GM12864 (cell line): ENCODE measurements at places on chromosomes 4 and X.

DNA sequence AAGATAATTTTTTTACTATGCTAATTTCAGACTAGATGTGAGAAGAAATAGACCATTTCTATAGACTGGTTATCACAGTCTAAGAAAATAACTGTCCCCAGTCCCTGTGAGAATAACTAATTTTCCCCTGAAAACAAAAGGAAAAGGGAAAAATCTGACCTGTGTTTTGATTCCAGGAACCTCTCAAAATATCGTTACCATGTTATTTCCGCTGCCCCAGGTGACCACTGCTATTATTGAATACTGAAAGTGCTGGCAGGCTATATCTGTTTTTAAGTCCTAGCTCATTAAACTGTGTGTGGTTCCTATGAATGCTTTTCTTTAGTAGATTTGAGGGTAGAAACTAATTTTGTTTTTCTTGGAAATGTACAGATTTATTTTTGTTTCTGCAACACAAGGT lies 83.6 kb downstream of the GAB1 start:
- no peak for DNase-seq

DNA sequence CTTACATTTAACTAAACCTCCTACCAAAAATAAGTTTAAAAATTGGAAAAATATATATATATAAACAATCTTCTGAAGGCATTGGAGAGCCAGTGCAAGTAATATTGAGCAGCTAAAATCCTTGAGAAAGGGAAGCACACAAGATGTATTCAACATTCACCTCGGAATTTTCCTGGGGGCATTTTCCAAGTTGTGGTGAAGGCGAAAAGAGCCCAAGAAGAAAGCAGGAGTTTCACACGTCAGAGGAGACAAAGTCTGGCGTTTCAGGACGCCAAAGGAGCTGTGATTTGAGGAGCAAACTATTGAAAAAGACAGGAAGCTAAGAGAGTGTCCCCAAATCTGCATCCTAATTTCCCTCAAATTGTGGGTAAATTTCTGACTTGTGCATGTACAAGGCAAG lies 9.1 kb upstream of the GASK1B start:
- no peak for DNase-seq

GRCh38 chr4:8726344-8726851 lies 133.8 kb downstream of the CPZ start:
- DNase-seq: no peak

DNA sequence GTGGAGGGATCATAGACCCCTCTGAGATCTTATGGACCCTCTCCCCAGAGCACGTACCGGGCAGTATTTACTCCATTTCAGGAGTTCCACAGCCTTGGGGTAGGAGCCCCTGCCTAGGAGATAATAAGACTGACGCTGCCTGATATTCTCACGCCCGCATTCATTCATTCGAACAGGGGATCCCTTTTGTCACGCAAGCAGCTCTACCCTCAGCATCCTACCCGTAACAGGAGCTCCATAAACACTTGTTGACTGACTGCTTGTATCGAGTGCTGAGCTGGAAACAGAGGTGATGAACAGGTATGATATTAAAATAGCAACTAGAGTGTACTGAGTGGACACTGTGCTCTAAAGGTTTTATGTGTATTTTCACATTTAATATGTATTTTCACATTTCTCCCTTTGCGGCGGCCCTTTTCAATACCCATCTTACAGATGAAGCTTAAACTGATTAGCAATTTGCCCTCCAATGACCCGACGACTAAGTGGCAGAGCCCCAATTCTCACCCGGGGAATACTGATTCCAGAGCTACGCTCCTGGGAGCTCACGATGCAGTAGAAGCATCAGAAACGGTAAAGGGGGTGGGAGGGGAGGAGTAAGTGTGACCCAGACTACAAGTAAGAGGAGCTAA lies 888 bp downstream of the RAB28 start:
- no peak for DNase-seq

DNA sequence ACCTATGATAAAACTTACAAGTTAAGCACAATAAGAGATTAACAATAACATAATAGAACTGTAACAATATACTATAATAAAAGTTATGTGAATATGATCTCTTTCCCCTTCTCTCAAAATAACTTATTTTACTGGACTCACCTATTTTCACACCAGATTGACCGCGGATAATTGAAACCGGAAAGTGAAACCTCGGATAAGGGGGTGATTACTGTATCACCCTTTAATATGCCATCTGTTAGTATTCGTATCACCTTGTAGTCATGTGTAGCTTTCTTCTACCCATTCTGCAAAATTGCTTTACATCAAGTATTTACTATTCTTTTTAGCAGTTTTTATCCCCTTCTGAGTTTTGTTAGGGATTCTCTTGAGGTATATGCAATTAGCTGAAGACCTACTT lies 1.8 kb downstream of the SPCS3 start:
- DNase-seq: no peak

DNA sequence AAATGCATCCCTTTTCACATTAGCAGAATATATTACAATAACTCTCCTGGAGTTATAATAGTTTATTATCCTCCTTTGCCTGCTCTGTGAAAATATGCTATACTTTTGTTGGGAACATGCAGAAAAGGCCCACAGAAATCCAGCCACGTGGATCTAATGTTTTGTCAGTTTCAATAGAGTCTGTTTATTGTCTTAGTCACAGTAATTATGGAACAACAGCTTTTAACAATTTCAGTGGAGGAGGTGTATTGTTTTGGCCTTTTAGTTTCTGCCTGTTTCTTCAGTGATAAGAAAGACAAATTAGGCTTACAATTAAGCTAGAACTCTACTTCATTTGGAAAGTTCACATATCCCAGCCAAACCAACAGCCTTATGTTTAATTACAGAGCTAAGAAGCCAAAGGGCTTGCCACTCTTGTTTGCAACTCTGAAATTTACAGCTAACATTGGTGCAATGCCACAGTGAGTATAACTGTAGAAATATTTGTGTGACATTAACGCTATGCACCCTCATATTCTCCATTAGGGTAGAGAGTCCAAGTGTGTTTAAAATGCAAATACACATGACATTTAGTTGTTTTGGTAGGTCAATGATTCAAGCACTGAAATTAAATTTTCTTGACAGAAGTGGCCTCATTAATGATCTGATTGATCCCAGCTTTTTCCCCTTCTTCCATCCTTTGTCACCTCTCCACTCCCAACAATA lies 175.8 kb downstream of the USP46 start:
- DNase-seq: no peak

DNA sequence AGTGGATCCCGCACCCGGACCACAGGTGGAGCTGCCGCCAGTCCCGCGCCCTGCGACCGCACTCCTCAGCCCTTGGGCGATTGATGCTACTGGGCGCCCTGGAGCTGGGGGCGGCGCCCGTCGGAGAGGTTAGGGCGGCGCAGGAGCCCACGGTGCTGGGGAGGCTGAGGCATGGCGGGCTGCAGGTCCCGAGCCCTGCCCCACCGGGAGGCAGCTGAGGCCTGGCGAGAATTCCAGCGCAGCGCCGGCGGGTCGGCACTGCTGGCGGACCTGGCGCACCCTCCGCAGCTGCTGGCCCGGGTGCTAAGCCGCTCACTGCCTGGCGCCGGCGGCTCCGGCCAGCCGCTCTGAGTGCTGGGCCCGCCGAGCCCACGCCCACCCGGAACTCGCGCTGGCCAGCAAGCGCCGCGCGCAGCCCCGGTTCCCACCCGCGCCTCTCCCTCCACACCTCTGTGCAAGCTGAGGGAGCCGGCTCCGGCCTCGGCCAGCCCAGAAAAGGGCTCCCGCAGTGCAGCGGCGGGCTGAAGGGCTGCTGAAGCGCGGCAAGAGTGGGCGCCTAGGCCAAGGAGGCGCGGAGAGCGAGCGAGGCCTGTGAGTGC lies 1256.5 kb downstream of the STIM2 start:
- DNase-seq: no peak

GRCh38 chrX:20032201-20032600 lies 41.3 kb upstream of the BCLAF3 start:
- DNase-seq: no peak

- DNase-seq: no peak
Observed at GRCh38 chr4:41944089-41944488, 8.9 kb downstream of the TMEM33 start.

GRCh38 chr4:82373486-82373815 lies 340 bp downstream of the HNRNPD start:
- no peak for DNase-seq

- no peak for DNase-seq
Observed at GRCh38 chr4:122842984-122843531, 16.4 kb downstream of the FGF2 start.

- no peak for DNase-seq
Observed at GRCh38 chr4:169604131-169604900, 8.1 kb downstream of the NEK1 start.

DNA sequence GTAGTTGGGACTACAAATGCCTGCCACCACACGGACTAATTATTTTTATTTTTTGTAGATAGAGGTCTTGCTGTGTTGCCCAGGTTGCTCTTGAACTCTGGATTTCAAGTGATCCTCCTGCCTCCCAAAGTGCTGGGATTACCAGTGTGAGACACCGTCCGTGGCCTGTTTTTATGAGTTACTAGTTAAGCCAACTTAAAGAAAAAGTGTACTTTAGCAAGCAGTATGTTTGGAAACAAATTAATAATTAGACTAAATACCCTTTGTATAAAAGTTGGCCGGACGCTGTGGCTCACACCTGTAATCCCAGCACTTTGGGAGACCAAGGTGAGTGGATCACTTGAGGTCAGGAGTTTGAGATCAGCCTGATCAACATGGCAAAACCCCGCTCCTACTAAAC lies 14.2 kb upstream of the PTPN13 start:
- DNase-seq: no peak

GRCh38 chr4:88320780-88321373 lies 36.5 kb upstream of the PPM1K start:
- peak; percentile 77 for DNase-seq

DNA sequence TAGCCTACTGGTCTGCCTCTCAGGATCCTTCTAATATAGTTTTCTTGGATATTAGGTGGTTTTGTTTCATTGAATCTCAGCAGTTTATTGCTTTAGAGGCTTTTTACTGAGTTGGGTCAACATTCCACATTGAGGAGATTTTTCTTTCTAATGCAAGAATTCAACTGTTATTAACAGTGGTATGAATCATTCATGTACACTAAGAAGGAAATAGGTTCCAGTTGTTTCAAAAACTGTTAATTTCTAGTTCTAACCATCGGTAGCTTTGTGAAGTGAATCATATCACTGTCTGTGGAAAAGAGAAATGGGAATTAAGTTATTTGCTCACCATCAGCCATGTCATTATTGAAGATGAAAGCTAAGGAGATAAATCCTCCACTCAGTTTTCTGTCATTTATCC lies 331.5 kb downstream of the RPA4 start:
- no peak for DNase-seq

GRCh38 chr4:174036576-174036975 lies 246.9 kb downstream of the FBXO8 start:
- no peak for DNase-seq

DNA sequence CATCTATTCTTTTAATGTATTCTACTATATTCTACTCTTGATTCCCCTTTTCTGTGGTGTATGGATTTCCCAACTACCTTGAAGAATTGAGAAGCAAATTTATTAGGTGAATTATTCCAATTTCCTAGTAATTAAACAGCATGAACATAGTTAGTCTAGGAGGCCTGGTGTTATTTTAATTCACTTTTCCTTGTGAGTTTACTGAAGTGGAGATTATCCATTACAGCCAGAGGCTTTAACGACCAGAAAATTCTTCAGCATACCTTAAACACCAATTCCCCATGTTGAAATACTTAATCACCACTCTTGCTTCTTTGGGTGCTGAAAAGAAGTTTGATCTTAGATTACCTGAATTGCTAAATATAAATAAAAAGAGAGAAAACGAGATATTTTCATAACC lies 29.4 kb downstream of the FAT4 start:
- no peak for DNase-seq

- no peak for DNase-seq
Observed at GRCh38 chr4:121272526-121272925, 108.3 kb downstream of the QRFPR start.

- no peak for DNase-seq
Observed at GRCh38 chr4:186854256-186854655, 130.6 kb upstream of the FAT1 start.

DNA sequence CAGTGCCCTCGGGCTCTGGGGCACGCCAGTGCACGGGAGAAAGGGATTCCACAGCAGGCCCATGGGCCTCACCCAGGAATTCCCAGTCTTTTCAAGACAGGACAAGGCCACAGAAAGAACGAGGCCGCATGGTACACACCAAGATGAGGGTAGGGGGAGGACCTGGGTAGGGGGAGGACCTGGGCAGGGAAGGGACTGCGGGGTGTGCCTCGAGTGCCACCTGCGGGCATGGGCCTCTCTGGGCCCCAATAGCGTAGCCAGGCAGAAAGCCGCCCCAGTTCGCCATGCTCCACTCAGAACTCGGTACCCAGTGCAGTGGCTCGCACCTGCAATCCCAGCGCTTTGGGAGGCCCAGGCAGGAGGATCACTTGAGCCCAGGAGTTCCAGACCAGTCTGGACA lies 14.0 kb upstream of the DUSP9 start:
- no peak for DNase-seq

DNA sequence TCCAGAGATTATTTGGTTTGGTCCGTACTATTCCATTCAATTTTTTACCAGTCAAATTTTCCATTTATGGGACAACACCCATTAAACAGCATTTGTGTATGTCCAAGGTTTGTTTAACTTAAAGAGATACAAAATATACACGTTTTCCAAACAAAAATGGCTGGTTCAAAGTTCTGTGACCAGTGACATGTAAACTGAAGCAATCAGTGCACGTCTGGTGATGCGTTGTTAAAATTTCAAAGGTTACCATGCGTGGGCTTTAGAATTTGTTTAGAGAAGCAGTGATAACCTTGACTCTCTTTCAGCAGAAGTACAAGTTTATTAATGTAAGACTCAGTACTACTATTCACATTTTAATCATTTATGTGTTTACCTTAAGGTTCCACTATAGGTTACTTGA lies 25.2 kb upstream of the ALB start:
- DNase-seq: no peak

- DNase-seq: no peak
Observed at GRCh38 chr4:141659539-141659938, 23.2 kb downstream of the IL15 start.

DNA sequence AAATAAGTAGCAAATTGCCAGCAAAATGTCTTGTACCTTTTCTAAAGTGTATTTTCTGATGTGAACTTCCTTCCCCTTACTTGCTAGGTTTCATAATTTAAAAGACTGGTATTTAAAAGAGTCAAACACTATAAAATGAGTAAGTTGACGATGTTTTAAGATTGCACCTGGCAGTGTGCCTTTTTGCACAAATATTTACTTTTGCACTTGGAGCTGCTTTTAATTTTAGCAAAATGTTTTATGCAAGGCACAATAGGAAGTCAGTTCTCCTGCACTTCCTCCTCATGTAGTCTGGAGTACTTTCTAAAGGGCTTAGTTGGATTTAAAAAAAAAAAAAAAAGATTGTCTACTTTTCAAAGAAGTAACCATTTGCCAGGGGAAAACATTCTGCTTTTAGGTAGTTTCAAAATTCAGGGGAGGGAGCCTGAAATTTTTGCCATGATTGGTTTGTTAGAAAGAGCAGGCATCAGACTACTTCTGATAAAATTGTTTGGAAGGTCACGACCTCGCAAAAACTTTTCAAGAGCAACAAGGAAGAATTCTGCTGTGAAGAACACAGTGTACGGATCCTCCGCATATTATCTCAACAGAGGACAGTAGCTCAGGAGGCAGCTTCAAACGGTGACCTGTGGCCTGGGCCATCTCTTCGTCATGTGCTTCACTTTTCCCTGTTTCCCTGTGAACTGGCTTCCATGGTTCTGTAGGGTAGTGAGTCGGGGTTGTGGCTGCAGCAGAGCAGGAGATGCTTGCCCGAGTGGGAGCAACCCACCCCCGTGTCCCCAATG lies 66.1 kb downstream of the CDS1 start:
- no peak for DNase-seq
